Activated naive CD8-positive, alpha-beta T cell treated with anti-CD3 and anti-CD28 coated beads, Interleukin-2, amount 50 U/mL, for 24 hours (primary cell): ENCODE measurements at places on chromosomes 3 and 15.

- DNase-seq: no peak
Measured at GRCh38 chr15:37016231-37016630, 84.1 kb downstream of the MEIS2 start.

DNA sequence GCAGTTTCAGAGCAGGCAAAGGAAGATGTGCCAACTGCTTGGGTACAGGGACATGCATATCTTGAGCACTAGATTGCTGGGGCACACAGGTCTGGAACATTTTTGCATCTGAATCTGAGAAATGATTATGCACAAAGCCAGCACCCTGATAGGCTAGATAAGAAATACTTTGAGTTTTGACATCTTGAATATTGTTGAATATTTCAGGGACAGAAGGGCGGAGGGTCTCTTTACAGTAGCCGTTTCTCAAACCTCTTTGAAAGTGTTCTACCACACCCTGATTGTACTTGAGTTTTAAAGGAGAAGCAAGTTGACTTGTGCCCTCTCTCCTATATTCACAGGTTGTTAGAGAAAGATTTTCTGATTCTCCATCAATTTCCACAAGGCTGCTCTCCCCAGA, 188.1 kb upstream of the STRIT1 start:
- no peak for DNase-seq

GRCh38 chr3:179438841-179439240, 12.4 kb downstream of the GNB4 start:
- DNase-seq: peak; percentile 20

GRCh38 chr15:100186960-100187359, 154.8 kb downstream of the ADAMTS17 start:
- DNase-seq: no peak

GRCh38 chr3:47314056-47314764, 31.5 kb downstream of the KLHL18 start:
- no peak for DNase-seq

GRCh38 chr3:108569336-108569735, 19.9 kb downstream of the CIP2A start:
- DNase-seq: no peak

- peak; percentile 14 for DNase-seq
Measured at GRCh38 chr3:42906070-42906847, at the start of gene ZNF662. Gene ZNF662 (plus strand): TSS chr3:42906142. CDS start chr3:42908115, 1,973 bp downstream.

- no peak for DNase-seq
Measured at GRCh38 chr3:71228156-71228866, 355.2 kb downstream of the FOXP1 start.
